ENCODE measurements at places on chromosomes 1 and 21.

DNA sequence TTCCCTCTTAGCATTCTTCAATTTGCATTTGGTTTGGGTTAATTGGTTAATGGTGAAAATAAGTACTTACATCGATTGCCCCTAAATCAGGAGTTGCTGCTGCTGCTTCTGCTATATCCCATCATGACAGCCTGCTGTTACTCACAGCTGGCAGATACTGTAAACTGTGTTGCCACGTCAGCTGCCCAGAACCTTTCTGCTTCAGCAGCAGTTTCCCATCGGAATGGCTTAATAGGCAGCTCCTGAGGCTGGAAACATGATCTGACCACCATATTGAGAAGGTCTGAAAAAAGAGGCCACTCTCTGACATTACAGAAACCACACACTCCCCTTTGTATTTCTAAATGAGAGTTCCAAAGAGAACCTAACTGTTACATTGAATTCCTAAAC lies 14.3 kb upstream of the SEC16B start:
- no peak for DNase-seq

GRCh38 chr21:43771199-43771675 lies 4.9 kb downstream of the CSTB start:
- no peak for DNase-seq

- DNase-seq, result no peak
These were observed 137.1 kb downstream of the PCBP3 start for GRCh38 chr21:45780647-45781046.

DNA sequence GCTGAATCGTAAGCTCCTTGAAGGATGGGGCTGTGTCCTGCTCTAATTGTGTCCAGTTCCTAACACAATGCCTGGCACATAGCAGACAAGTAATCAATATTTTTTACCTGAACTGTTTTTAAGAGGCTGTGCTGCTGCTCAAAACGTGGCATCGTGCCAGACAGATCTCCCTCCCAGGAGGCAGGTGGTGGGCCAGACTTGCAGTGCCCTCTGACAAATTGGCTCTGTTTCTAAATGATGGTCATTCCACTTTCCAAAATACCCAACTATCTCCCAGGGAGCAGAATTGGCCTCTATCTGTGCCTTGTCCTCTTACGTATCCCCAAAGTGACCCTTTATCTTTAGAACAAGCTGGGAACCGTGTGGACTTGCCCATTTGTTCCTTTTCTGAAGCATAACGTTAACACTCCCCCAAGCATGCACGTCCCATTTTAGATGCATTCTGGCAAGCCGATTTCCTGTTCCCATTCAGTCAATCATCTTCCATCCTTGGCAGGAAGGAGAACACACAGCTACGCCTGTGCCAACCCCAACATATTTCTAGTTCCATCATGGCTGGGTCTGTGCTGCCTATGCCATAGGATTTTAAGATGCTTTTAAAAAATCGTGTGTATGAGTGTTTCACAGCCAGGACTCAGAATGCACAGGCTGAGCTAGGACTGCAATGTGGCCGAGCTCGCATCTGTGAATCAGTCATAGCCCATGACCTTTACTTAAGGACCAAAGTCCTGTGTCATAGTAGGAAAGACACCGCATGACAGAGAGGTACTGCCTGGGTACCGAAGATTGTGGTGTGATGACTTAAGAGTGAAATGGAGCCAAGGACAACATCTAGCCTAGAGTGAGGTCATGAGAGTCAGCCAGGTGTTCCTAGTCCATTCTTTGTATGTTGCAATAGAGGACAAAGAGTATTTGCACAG lies 408.6 kb downstream of the PRDM2 start:
- no peak for DNase-seq

GRCh38 chr1:56285554-56286402 lies 293.6 kb downstream of the PLPP3 start:
- DNase-seq, result no peak

Measured in activated gamma-delta T cell treated with Interleukin-2 at 50 U/mL for 16 hours (primary cell).